ENCODE measurements at places on chromosomes 5 and 9.

DNA sequence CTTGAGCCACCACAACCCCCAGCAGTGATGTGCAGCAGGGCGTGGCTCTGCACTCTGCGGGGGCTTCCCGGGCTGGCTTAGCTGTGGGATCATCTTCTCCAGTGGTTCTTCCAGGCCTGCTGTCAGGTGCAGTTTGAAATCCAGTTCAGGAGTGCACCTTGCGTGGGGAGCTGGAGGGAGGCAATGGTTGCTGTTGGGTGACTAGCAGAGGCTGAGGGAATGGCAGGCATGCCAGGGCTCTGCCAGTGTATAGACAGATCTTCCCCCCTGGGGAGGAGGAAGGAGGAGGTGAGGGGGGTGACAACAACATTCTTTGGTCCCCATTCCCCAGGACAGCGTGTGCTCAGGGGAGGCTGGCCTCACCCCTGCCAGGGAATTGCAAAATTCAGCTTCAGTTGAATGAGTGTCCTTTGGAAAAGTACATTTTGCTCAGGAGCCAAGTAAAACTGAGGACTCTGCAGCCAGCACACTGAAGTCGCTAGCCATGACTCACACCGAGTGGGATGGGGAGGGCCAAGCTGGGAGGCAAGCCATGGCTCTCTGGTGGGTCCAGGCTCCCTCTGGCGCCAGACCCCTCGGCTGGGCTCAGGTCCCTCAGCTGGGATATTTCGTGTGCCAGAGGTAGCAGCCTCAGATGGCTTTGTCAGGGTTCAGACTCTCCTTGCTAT is 35.0 kb downstream of the ERGIC1 start:
- DNase-seq: peak; percentile 62

- peak; percentile 26 for DNase-seq
Measured at GRCh38 chr5:75510836-75511434, 494 bp downstream of the CERT1 start.

DNA sequence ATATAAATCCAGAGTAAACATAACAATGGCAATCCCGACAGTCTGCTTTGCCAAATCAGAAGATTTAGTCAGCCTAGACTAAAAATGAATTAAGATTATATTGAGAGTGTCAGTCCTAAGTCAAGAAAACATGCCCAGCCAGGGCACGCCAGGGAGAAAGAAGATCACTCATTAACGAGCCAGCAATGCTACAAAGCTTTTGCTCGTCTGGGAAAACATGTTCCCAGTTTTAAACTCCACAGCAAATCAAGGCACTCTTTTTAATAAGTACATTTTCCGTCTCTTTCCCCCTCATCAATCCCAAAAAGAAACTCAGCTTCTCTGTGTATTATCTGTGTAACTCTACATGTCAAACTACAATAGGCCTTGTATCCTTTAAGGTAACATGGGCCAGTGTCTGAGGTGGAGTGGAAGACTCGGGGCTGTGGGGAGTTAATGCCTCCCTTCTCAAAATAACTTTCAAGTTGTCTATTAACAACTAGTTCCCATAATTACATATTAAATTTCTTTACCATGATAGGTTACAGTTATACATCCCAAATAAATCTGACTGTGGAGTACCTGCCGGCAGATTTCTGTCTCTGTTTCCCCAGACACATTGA is 40.9 kb downstream of the NFIB start:
- DNase-seq: no peak

GRCh38 chr9:113591899-113592625 is 128.5 kb downstream of the RGS3 start:
- DNase-seq: no peak

DNA sequence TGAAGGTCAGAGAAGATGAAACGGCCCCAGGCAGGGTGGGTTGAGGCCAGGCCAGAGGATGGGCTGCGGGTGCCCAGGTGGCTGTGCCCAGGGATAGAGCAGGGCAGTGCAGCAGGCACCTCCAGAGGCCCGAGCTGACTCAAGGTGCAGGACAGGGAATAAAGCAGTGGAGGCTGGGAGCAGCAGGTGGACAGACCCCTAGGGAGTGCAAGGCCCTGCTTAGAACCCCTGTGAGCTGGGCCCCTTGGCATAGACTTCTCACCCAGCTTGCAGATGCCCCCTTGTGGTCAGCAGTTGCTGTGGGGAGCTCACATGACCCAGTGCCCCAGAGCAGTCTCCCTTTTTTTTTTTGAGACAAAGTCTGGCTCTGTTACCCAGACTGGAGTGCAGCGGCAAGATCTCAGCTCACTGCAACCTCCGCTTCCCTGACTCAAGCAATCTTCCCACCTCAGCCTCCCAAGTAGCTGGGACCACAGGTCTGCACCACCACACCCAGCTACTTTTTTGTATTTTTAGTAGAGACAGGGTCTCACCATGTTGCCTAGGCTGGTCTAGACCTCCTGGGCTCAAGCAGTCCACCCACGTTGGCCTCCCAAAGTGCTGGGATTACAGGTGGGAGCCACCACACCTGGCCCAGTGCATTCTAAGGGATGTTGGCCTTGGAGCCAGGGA is 118.8 kb downstream of the WNK2 start:
- no peak for DNase-seq

- no peak for DNase-seq
Measured at GRCh38 chr5:36703245-36703860, 96.9 kb downstream of the SLC1A3 start.

DNA sequence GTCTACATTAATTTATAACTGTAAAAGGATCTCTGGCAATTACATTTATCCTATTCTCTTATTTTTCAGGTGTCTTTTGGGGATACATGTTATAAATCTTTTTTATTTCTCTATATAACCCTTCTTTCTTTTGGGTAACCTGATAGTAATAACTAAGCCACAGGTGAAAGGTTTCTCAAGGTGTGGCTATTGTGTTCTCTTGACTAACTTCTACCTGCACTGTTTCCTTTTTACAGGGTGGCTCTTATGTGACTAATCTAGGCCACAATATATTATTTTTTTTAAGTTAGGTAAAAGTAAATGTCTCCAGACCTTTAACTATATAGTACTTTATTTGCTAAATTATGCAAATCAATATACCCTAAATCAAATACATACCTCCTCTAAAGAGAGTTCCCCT is 193.2 kb downstream of the EFNA5 start:
- DNase-seq: no peak

GRCh38 chr5:144191531-144191930 is 20.9 kb downstream of the KCTD16 start:
- no peak for DNase-seq

DNA sequence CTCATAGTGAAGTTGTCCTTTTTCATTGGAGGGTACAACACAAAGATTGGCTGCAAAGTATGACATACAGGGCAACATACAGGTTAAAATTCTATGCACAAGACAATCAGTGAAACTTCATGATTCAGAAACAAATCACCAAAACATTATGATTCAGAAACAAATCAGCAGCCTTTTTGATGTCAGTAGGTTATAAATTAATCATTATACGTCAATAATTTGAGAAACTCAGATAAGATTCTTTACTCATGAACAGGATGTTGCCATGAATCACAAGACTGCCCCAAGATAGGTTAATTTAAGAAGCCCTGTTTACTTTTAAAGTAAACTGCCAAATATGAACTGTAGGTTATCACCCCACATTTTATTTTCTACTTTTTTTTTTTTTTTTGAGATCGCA is 62.2 kb upstream of the IL33 start:
- DNase-seq: no peak

DNA sequence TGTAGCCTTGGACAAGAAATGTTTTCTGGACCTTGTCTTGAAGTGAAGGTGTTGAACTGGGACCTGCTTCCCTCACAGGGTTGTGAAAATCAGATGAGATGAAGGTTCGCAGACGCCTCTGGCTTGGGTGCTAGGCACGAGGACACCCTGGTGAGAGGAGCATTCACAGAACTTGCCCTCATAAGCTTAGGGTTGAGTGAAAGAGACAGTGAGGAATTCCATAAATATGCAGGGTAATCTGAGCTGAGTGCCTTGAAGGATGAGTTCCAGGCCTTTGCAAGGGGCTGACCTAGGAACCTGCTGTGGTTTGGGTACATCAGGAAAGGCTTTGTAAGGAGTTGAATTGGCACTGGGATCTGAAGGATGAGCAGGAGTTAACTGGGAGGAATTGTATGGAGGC is 75.7 kb upstream of the SAP30L start:
- DNase-seq: no peak

DNA sequence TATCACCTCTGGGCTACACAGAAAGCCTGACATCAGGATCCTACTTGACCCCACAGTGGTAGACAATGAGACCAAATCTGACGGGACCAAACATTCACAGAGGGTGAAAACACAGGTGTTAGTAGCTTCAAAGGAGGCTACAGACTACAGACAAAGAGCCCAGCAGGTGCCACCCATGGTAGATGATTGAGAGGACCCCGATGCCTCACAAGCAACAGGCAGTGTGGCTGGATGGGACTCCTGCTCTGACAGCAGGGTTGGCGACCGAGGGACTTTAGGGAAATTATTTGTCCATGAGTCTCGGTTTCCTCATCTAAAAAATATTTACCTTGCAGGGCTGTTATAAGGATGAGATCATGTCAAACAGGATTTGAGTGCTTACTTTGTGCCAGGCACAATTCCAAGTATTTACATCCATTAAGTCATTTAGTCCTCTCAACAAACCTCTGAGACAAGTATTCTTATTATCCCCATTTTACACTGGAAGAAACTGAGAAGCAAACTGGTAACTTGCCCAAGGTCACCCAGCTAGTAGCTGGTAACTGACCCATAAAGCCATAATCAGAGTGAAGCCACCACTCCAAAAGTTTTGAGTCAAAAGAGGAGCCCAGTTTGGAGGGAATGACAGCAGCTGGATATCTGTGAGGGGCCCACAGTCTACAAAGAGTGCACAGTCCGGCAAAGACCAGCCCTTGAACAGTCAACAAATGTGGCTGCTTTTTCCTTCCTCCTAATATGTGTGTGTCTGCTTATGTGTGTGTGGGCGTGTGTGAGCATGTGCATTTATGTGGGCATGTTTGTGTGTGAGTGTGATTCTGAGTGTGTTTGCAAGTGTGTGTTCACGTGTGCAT is 502.0 kb downstream of the BNC2 start:
- no peak for DNase-seq

- no peak for DNase-seq
Measured at GRCh38 chr5:160547061-160547460, 125.4 kb downstream of the PTTG1 start.

DNA sequence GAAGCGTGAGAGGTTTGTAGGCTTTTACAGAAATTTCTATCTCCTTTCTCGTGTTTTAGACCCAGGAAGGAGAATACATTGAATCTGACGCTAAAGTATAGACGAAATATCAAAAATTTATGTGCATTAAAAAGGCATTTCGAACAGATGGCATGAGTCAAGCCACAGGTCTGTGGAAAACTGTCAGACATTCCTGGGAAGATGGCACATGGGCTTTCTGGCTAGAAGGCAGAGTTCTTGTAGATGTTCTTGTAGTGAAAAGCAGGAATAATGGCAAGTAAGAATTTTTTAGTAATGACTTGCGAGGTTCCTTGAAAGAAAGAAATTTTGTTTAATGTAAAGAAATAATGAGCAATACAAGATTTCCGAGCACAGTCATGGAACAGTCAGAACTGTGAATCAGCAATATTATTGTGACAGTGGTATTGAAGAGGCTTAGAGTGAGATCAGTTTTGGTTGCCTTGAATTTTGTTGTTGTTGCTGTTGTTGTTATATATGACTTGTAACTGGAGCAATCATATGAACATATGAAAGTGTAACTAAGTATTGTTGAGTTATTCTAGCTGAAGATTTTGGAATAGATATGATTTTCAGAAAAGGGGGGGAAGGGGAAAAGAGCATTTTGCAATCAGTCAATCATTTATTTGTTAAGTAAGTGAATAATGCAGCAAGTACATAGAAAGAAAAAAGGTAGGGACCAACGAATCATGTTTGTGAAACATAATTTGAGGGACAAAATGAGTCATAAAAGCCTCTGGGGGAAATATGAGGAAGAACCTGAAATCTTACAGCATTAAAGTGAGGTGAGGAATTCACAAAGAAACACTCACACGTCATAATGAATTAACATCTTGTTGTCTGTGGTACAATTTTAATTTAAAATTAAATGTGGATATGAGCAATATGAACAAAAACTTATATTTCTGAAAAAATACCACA is 339.0 kb upstream of the CTNND2 start:
- DNase-seq: no peak

- DNase-seq: no peak
Measured at GRCh38 chr5:37109338-37109737, 139.8 kb downstream of the CPLANE1 start.

DNA sequence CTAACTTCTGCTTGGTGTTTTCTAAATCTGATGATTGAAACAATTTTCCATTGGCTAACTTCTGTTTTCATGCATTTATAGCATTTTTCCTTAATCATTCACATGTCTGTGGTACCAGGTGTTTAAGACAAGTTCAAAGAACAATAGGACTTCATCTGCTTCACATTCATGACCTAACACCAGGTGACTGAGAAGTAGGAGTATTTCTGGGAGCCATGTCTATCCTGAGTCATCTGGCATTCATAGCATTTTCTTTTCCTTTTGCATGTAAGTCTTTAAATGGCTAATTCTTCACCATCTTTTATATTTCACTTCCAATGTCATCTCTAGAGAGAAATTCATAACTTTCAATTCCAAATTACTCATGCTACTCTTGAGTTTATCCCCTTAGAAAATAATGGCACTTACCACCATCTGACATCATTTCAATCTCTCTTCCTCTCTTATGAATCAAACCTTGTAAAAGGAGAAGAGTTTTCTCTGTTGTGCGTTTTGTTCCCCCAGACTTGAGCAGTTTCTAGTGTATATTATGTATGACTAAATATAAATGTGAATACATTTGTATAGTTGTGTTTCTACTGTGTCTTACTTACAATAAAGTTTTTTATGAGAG is 1196.1 kb upstream of the CDH9 start:
- DNase-seq: no peak

- no peak for DNase-seq
Measured at GRCh38 chr9:70061776-70062175, 18.1 kb downstream of the MAMDC2 start.

- DNase-seq: no peak
Measured at GRCh38 chr9:3916411-3916810, 383.5 kb downstream of the GLIS3 start.

- DNase-seq: no peak
Measured at GRCh38 chr5:135810188-135810943, 24.1 kb upstream of the SLC25A48 start.

GRCh38 chr9:129162497-129163197 is 15.4 kb downstream of the IER5L start:
- no peak for DNase-seq

All from omental fat pad (tissue), 4 donors.